ENCODE measurements at places on chromosomes 3 and 15.

GRCh38 chr3:48952510-48953118, 34.0 kb downstream of the ARIH2 start:
- DNase-seq: peak; percentile 24

DNA sequence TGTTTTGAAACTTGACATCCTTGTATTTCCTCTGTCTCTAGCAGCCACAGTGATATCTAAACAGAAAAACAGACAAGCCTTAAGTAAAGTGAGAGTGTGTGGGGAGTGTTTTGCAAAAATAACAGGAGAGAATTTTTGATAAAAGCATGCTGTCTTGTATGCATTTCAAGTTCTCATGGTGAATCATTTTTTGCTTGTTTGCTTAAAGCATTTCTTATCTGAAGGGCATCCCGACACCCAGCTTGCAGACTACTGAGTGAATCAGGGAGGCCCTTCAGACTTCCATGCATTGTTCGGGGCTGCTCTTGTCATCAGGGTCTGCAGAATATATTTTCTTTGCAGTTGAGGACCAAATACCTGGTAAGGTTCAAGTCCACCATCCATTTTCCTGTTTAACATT, 8.5 kb downstream of the CGNL1 start:
- no peak for DNase-seq

DNA sequence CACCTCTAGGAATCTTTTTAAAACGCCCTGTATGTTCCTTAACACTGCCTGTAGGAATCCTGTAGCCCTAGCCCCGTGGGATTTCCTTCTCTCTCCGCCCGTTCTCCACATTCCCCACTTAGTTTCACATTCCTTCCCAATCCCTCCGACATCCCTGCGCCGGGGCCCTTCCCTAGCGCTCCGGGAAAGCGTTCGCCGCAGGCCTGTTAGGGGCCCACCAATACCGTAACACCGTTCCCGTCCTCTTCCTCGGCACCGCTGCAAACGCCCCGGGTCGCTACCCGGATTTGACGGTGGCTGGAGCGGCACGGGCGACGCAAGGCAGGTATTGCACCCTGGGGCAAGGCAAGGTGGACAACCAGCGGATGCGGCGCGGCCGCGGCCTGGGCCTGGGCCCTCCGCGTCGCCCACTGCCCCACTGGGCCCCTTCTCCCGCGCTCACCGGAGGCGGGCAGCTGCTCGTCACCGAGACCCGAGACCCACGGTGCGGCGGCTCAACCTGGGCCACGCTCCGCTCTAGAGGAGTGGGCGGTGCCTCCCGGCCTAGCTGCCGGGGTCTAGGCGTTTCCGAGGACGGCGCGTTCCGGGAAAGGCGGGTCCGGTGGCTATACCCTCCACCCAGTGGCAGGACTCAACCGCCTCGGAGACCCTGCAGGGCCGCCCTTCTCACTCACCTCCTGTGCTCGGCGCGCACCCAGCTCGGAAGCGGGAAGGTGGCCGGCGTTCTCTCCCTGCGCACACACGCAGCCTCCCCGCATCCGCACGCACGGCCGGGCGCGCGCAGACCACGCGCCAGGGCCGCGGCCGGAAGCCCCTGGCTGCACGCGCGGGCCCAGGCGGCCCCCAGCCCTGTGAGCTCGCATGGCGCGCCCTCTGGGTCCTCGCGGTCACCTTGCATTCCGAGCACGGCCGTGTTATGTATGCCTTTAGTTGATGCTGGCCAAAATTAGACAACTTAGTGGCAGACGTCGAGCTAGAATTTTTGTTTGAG, at the start of gene B3GALNT1:
TSS of gene B3GALNT1 (minus strand) at position 789 of the 991 bp plus-strand sequence. CDS start 18,595 bp downstream, outside the sequence.
- peak; percentile 3 for DNase-seq

GRCh38 chr3:97481416-97481815, 283.1 kb upstream of the ARL6 start:
- no peak for DNase-seq

DNA sequence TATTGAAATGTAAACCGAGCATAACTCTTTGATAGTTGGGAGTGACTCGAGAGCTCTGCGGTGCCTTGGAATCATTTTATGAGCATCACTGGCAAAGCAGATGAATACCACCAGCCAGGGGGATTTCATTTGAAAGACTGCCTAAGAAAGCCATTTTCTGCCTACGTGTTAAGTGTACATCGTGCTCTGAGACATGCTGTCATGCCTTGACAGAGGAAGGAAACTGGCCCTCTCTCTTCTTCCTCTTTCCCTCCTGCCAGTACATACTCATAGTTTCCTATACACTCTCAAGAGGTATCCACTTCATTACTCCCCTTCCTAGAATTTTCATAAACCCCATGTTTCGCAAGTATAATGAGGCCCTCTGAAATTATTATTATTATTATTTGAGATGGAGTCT, 8.8 kb downstream of the BCL2A1 start:
- DNase-seq: no peak

DNA sequence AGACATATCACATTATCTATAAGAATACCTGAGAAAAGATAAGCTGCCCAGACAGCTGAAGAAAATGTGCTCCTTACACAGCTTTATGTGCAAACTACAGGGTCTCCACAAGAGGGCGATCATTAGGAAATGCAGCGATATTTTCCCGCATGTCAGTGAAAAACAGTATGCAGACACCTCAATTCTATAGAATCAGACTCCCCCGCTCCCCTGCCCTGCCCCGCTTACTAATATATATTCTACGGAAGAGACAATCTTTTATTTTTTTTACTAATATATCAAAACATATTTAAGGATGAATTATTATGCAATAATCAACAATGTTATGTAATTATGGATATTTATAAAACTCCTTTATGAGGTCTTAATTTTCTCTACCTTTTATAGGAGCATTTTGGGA, 681.3 kb downstream of the ROBO1 start:
- DNase-seq: no peak

GRCh38 chr3:87002346-87002745, 11.4 kb upstream of the VGLL3 start:
- no peak for DNase-seq

DNA sequence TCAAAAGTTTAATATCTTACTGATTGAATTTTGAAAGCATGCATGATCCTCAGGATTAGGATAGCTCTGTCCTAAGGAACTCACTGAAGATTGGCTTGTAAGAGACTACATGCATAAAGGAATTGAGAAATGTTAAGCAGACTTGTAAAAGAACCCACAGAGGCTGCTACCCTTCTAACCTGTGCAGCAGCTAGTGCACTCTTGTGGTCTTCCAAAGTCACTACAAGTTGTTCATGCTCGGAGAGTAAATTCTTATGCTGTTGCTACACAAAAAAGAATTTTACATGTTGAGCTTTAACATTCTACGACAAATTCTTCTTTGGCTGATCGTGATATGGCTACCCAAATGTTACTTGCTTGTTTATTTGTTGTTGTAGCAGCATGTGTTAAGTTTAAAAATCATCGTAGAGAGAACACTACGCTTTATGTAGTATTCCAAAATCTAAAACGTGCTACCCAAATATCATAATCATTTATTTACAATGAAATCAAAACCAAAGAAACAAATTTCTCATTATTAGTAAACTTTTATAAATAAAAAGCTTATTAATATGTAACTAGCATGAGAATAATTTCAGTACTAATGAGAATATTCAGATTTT, 55.0 kb downstream of the GOLIM4 start:
- DNase-seq: no peak

DNA sequence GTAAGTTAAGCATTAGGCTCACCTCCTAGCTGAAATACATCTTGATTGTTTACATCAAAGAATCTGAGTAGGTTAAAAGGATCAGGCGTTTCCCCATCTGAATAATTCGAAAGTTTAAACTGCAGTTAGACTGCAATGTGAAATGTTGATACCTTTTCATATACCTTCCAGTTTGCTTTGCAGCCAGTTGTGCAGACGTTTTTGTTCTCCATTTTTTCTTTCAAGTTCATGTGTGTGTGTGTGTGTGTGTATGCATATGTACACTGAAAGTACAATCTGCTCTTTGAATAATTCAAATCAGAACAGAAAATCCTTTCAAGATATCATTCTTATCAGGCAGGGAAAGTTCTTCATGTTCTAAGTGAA, 2.9 kb downstream of the ITPR1 start:
- no peak for DNase-seq

DNA sequence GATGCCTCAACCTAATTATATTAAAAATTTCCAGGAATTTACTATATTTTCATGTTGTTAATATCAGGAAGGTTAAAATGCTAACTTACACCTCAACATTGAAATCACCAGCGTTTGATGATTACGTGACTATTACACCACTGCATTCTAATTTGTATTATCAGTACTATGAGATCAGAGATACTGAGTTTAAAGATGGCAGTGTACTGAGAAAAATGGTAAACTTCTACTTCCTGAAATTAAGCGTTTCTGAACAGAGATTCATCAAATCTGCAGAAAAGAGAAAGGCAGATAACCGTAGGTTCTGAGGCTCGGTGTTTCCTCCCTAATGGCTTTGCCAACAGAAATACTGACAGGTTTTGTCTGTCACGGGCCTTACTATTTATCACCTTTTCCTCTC, 69.9 kb downstream of the CRTC3 start:
- no peak for DNase-seq

- no peak for DNase-seq
Measured at GRCh38 chr3:134922101-134922500, 127.0 kb downstream of the EPHB1 start.

- DNase-seq: no peak
Measured at GRCh38 chr15:79339588-79340314, 28.8 kb downstream of the TMED3 start.

GRCh38 chr15:70523192-70523591, 240.2 kb downstream of the UACA start:
- DNase-seq: no peak

DNA sequence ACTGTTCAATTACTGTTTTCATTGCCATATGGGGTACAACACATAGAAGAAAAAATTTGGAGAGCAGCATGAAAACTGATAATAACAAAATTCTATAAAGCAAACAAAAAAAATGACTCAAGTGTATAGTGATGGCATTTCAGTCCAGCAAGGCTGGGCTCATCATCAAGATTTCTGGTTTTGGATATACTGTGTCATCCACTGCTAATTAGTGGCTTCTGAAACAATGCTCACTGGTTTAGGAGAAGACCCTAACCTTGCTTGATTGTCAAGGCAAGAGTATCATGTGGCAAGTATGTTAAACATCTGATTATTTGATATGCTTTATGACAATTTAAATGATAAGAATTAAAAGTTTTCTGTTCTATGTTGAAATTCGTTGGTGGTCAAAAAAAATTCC, 96.9 kb downstream of the RFX7 start:
- no peak for DNase-seq

DNA sequence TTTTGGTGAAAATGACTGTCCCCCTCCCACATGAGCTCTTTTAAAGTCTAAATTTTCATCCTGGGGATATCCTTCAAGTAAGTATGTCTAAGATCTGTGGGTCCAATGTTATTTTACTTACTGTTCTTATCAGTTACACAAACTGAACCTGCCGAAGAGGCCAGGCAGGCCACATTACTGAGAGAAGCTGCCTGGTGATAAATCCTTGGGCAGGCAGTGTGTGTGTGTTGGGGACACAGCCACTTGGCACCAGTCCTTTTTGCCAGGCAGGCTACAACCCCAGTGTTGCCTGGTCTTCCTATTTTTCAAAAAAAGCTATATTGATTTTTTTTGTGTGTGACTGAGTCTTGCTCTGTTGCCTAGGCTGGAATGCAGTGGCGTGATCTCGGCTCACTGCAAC, 50.6 kb upstream of the RASA2 start:
- no peak for DNase-seq

DNA sequence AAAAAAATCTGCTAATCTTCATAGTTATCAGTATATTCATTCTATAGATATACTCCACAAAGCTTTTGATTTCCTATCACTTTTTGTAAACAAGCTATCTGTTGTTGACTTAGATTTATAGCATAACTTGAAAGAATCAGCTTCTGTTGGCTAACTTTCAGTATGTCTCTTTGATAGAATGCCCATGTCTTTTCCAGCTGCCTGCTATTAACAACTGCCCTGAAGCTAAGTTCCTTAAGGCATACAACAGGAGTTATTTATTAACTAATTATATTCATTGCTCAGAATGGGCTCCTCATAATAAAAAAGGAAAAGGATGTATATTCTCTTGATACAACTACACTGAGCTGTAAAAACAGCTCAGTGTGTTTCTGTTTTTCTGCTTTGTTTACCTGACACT, 293.9 kb downstream of the TUSC7 start:
- DNase-seq: no peak

DNA sequence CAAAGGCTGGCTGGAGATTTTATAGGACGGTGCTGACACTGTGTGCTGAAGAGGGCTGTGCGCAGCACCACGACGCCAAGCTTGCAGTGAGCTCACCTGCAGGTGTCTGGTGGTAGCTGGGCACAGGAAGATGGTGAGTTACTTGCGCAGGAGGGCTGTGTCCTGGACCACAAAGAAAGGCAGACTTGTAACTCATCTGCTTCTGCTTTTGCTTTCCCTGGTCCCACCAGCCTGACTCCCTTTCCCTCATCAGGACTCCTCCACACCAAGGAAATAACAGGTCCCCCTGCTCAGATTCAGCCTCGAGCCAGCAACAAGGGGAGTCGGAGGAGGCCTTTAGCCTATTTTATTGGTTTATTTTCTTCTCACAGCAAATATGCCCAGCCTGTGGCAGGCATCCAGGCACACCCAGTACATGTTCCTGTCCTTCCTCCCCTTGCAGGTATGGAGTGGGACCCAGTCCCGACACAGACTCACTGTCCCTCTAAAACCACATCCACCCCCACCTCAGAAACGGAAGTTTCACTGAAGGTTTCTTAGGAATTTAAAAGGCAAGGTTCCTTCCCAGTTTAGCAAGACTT, 35.6 kb upstream of the FLNB start:
- DNase-seq: no peak

DNA sequence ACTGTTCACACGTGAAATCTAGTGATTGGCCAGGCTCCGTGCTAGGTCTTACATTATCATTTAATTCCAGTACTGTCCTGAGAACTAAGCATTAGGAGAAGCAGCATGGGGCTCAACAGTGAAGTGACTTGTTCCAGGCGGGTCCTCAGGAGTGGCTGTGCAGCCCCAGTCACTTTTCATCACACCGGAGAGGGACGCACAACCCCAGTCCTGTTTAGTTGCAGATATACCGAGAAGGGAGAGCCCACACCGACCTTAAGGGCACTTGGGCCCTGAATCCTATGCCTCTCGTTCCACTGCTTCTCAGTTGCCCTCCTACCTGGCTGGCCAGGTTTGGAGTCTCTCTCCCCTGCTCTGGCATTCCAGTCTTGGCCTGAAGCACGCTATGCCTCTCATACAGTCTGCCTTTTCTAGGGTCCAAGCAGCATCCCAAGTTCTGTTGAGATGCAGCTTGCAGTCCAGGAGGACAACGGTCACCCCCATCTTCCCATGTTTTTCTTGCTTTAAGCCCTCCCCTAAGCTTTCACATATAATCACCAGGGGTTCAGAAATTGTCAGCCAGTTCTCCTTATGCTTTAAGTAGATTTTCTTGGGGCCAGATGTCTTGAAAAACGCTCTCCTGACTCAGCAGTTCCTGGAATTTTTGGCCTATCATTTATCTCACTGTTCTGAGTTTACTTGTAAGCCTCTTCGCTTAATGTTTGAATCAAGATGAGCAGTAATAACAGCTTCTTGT, 10.1 kb downstream of the FAM131A start:
- no peak for DNase-seq
